Activated CD4-positive, alpha-beta T cell treated with anti-CD3 and anti-CD28 coated beads, Interleukin-2, amount 10 ng/mL, durations not matched to agents 7 days and 5 days (primary cell): ENCODE measurements at places on chromosomes 2 and 18.

DNA sequence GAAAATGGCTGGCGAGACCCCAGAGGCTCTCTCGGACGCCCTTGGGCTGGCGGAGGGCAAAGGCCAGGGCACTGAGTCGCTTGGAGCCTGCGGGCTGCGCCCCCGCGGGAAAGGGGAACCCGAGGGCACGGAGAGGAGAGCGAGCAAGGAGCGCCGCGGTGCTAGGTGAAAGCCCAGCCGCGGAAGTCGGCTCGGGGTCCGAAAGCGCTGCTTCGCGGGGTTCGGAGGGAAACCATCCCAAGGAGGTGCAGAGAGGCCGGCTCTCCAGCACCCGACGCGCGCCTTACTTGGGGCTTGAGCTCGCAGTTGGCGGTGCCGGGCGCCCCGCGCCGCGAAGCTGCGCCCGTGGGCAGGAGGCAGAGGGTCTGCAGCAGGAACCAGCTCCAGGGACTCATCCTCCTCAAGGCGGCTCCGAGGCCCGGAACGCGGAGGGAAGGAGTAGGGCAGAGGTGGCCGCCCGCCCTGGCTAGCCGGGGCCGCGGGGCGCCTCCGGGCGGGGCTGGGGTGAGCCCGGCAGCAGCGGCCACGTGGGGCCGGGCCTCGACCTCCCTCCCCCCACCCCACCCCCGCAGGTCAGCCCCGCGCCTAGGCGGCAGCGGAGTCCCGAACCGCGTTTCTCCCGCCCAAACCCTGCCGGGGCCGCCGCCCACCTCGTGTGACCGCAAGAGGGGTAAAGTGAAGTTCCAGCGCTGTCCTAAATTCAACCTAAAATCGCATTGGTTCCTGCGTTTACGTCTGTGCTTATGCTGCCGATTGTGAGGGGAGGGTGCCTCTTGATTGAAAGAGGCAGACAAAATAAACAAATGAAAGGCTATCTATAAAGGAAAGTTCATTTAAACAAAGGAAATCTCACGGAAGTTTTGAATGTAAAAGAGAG is at the start of gene TRABD2A:
TRABD2A (minus strand) TSS at position 440 of the 877 bp plus-strand sequence; CDS start at position 395, 45 bp downstream.
- H3K36me3 ChIP-seq, result peaks cover 28% of the 10 kb centered on the region
- H3K27ac ChIP-seq, result peak within 1 kb of the TSS; percentile 98
- H3K27me3 ChIP-seq, result no peaks in the 10 kb centered on the region
- DNase-seq, result peak; percentile 65
- peak within 1 kb of the TSS; percentile 97 for H3K4me3 ChIP-seq
- H3K4me1 ChIP-seq, result peaks cover 69% of the 10 kb centered on the region

DNA sequence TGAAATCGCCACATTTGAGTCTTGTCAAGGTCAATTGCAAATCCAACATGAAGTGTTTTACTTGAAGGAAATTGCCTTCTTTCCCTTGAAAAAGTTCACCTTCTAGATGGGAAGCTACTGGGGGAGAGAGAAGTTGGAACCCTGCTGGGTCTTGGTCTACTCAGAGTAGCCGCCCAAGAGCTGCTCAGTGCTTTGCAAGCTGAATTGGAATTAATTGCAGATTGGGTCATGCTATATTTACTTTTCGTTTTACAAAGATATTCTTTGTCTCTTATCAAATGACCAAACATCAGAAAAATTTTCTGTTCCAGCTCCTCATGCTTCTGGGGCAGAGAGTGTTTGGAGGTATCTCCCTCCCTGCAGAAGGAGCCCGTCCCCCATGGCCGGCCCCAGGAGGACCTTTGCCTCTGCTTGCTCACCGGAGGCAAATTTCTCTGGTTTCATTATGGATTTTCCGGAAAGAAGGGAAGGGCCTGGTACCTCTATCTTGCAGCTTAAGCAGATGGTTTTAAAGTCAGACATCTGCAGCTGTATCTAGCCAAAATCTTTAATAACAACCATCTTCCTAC is 289.7 kb downstream of the MYT1L start:
- H3K36me3 ChIP-seq, result no peaks in the 10 kb centered on the region
- H3K4me1 ChIP-seq, result no peaks in the 10 kb centered on the region
- H3K27ac ChIP-seq, result no peak overlapping the region
- H3K27me3 ChIP-seq, result no peaks in the 10 kb centered on the region
- no peak for DNase-seq

- H3K4me3 ChIP-seq, result no peak overlapping the region
- no peaks in the 10 kb centered on the region for H3K4me1 ChIP-seq
- no peak overlapping the region for H3K27ac ChIP-seq
- H3K27me3 ChIP-seq, result peaks cover 6% of the 10 kb centered on the region
- no peaks in the 10 kb centered on the region for H3K36me3 ChIP-seq
Observed at GRCh38 chr2:192004188-192004963, 157.5 kb upstream of the CAVIN2 start.

GRCh38 chr2:39836638-39837037 is 57.6 kb upstream of the THUMPD2 start:
- H3K27me3 ChIP-seq, result peaks cover 13% of the 10 kb centered on the region
- H3K27ac ChIP-seq, result no peak overlapping the region
- DNase-seq, result no peak
- no peaks in the 10 kb centered on the region for H3K4me1 ChIP-seq

DNA sequence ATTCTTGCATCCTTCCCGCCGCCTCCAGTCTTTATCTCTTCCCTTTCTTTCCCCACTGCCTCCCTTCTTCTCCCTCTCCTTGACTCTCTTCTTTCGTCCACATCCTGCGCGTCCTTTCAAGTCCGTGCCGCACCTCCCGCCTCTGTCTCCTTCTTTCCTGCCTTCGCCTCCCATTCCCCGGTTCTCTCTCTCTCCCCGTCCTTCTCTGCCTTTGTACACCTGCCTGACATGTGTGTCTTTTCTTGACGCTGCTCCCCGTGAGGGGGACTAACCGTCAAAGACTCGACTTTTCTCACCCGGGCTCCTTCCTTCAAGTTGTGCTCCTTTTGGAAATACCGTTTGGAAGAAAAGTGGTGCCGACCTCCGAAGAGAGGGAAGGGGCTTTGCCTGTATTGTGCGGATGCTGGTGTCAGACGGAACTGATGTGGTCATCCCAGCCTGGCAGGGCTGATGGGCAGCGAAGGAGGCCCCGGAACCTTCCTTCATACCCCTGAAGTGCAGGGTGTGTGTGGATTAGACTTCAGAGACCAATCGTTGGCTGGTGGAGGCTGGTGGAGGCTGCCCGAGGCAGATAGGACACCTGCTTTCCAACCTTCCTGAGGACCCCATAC is 879 bp downstream of the TMEM178A start:
- peaks cover 11% of the 10 kb centered on the region for H3K4me1 ChIP-seq
- H3K27ac ChIP-seq, result no peak overlapping the region
- H3K36me3 ChIP-seq, result no peaks in the 10 kb centered on the region
- no peak for DNase-seq
- H3K27me3 ChIP-seq, result peaks cover 80% of the 10 kb centered on the region

DNA sequence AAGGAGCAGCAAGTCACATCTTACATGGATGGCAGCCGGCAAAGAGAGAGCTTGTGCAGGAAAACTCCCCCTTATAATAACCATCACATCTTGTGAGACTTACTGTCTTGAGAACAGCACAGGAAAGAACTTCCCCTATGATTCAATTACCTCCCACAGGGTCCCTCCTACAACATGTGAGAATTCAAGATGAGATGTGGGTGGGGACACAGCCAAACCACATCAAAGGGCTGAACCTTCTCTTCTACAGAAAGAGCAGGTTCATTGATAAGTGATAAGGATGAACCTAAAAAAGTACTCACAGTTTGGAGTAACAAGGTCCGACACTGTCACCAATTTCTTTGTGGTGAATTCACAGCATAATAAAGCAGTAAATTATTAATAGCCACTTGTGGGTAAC is 422.2 kb upstream of the FSIP2 start:
- H3K4me1 ChIP-seq, result no peaks in the 10 kb centered on the region
- no peaks in the 10 kb centered on the region for H3K27me3 ChIP-seq
- no peak for DNase-seq
- no peak overlapping the region for H3K27ac ChIP-seq
- no peak overlapping the region for H3K4me3 ChIP-seq
- no peaks in the 10 kb centered on the region for H3K36me3 ChIP-seq

DNA sequence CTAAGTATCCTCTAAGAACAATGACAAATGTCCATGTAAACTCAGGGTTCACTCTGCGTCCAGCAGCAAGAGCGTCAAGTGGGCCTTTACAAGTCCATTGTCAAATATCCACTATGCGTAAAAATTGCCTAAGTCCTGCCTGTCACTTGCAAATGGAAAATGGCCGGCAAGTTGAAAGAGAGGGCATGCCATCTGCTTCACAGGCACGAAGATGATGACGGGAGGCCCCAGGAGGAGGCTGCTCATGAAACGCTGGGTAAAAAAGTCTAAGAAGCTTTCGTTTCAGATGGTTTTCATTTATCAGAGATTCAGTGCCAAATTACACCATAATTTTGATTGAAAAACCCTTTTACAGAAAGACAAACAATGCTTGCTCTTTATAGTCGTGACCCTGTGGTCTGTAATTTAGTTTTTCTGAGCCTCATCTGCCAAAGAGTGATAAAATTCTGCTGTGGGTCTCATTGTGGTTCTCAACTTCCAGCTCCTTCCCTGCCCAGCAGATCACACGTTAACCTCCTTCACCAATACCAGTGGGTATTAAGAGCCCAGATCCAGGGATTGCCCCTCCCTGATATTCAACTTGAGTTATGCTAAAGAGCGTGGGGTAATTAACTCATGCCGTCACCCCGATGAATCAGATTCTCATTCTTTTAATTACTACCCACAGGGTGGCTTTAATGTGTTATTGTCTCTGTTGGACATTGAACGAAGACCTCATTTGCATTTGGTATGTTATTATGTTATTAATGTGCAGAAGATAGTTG is 160.2 kb upstream of the ALKAL2 start:
- H3K27me3 ChIP-seq, result no peaks in the 10 kb centered on the region
- H3K27ac ChIP-seq, result no peak overlapping the region
- peaks cover 5% of the 10 kb centered on the region for H3K4me1 ChIP-seq
- no peak overlapping the region for H3K4me3 ChIP-seq
- no peaks in the 10 kb centered on the region for H3K36me3 ChIP-seq

- peak overlapping the region; percentile 86 for H3K27ac ChIP-seq
- peaks cover 84% of the 10 kb centered on the region for H3K36me3 ChIP-seq
- peaks cover 75% of the 10 kb centered on the region for H3K4me1 ChIP-seq
- DNase-seq, result peak; percentile 71
- peak overlapping the region; percentile 37 for H3K4me3 ChIP-seq
Observed at GRCh38 chr2:218229239-218229638, 12.2 kb downstream of the ARPC2 start.

GRCh38 chr2:45220227-45220626 is 211.0 kb upstream of the SIX2 start:
- H3K36me3 ChIP-seq, result no peaks in the 10 kb centered on the region
- H3K4me1 ChIP-seq, result no peaks in the 10 kb centered on the region
- H3K27ac ChIP-seq, result no peak overlapping the region

- H3K36me3 ChIP-seq, result no peaks in the 10 kb centered on the region
- no peak overlapping the region for H3K4me3 ChIP-seq
- no peak overlapping the region for H3K27ac ChIP-seq
- no peak for DNase-seq
- H3K27me3 ChIP-seq, result peaks cover 13% of the 10 kb centered on the region
- H3K4me1 ChIP-seq, result no peaks in the 10 kb centered on the region
Observed at GRCh38 chr2:179313057-179313456, 48.4 kb upstream of the SESTD1 start.
